ENCODE measurements at places on chromosomes 2 and 18.

DNA sequence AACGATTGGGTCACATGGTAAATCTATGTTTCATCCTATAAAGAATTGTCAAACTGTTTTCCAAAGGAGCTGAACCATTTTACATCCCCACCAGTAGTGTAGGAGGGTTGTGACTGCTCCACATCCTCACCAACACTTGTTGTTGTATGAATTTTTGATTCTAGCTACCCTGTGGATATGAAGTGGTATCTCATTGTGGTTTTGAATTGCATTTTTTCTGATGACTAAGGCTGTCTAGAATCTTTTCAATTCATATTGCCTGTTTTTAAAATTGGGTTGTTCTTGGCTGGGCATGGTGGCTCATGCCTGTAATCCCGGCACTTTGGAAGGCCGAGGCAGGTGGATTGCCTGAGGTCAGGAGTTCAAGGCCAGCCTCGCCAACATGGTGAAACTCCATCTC lies 44.5 kb downstream of the TXNL1 start:
- DNase-seq = no peak

- peak; percentile 72 for DNase-seq
Measured at GRCh38 chr2:127640082-127641072, 5.6 kb upstream of the GPR17 start.

DNA sequence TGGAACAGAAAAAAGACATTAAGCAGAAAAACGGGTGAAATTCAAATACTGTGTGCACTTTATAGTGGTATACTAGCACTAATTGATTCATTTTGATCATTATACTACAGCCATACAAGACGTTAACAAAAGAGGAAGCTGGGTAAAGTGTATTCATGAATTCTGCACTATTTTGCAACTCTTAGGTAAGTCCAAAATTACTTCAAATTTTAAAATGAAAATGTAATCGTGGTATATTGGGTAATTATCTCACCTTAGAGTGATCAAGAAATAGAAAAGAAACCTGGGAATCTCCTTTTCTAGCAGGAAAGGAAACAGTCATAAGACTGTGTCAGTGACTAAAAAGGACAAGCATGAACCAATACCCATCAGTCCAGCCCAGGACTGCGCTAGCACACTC lies 5.4 kb downstream of the TGFBRAP1 start:
- DNase-seq = no peak

DNA sequence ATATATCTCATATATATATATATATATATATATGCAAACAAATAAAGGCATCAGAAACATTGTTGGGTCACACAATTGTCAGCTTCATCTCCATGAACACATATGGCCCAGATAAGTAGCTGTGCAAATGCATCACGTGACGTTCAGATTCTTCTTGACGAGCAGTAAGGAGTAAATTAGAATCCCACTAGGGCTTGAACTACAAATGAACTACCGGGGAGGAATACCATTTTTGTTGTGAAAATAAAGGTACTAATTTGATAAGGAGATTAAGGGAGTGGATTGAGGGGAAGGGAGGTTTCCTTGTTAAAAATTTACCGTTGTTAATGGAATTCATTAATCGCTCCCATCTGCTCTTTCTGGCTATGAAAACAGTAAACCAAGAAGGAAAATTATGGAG lies 186.5 kb upstream of the COPS8 start:
- no peak for DNase-seq

DNA sequence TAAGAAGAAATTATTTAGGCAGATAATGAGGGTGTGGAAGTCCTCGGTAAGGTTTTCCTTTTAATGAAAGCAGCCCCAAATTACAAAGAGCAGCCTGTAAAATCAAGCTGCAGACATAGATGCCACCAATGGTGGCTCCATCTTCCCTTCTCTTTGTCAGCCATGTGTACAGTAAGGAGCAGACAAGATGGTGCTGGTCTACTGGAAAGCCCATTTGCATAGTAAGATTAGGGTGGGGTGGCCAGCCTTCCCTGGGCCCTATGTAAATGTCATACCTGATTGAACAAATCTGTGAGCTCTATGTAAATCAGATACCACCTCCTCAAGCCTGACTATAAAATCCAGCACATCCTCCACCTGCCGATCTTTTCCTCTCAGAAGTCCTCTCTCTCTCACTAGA lies 154.4 kb upstream of the SERTAD2 start:
- DNase-seq = no peak

Measured in GM10248 (cell line).